ENCODE measurements at places on chromosomes 7 and 10. TPM values are rescaled to one million over a fixed set of nuclear protein-coding genes. Genes with fewer than 3 reads are reported as not detected.

GRCh38 chr10:106997721-106998120 is 166.8 kb downstream of the SORCS1 start:
- DNase-seq: no peak

DNA sequence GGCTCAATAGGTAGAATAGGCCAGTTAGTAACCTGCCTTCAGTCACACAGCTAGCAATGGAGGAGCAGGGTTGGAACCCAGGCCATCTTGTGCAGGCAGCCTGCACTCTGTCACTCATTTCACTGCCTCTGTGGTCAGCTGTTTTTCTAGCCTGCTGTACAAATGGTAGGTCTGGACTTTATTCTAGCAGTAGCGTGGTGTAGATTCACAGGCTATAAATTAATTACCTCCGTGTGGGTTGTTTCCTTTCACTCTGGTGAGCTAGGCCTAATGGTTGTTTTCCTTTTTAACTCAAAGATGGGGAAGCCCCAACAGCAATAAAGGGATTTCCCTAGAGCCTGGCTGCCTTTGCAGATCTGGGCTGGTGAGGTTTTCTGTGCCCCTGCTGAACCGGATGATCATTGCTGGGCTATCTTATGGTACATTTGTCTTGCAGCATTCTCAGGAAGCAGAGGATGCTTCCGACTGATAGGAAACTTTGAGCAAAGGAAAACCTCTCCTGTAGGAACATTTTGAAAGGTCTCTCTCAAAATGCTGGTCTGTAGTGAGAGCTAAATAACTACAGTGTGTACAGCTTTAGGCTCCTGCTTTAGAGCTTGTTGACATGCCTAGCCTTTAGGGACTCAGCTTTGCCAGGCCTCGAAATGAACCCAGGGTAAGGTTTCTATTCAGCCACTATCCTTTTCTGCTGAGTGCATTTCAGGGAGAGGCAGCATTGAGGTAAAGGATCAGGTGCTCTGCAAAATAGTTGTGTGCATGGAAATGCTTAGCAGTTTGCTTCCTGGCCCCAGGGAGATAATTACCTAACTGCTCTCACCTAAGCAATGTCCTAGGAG is 157.4 kb downstream of the ST7 start:
- DNase-seq: no peak

- DNase-seq: peak; percentile 78
Measured at GRCh38 chr10:61757525-61758397, 95.0 kb downstream of the CABCOCO1 start.

DNA sequence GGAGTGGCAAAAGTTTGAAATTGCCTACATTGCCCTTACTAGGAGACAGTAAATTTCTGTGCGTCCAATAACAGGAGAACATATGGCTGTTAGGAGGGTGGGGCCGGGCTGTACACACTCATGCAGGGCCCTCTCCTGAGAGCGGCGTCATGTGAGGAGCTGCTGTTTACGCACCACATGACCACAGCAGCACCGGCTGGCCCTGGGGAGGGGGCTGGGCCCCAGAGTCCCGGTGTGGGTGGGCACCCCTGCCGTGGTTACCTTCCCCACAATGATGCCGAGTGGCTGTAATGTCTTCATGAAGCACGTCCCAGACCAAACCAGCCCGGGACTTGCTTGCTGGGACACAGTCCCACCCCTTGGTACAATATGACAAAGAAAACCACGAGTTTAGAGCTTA is 308.7 kb downstream of the DNAJB6 start:
- no peak for DNase-seq

DNA sequence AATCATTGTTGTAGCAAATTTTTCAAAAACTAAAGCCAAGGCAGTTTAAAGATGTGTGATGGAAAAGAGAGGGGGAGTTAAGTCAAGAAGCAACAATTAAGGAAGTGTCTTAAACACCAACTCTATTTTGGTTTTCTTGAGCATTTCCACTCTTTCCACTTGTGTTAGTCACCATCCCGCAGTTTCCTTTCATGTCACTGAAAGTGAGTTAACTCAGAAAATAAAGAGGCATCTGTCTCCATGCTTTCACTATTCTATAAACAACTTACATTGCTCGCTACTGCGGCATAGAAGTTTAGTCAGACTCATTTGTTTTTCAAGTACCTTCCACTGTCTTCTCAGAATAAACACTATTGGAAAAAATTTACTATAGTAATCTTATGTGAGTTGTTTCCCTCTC is 284.9 kb upstream of the SEMA3D start:
- DNase-seq: no peak

DNA sequence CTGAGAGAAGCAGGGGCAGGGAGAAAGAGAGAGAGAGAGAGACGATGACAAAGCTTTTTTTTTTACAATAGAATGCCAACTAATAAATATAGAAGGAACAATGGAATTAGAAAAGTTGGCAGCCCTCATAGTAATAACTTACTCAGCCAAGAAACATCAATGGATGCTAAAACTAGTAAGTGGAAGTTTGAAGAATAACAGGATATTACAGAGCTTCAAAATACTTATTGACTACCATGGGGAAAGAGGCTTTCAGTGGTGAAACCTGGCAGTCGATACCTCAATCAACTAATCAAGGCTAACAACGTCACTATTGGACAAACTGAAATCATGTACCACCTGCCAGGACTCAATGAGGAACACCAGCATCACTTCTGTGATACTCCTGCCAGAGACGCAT is 100.5 kb upstream of the LRRC4 start:
- no peak for DNase-seq

- DNase-seq: no peak
Measured at GRCh38 chr10:90167174-90168064, 466.0 kb downstream of the KIF20B start.

DNA sequence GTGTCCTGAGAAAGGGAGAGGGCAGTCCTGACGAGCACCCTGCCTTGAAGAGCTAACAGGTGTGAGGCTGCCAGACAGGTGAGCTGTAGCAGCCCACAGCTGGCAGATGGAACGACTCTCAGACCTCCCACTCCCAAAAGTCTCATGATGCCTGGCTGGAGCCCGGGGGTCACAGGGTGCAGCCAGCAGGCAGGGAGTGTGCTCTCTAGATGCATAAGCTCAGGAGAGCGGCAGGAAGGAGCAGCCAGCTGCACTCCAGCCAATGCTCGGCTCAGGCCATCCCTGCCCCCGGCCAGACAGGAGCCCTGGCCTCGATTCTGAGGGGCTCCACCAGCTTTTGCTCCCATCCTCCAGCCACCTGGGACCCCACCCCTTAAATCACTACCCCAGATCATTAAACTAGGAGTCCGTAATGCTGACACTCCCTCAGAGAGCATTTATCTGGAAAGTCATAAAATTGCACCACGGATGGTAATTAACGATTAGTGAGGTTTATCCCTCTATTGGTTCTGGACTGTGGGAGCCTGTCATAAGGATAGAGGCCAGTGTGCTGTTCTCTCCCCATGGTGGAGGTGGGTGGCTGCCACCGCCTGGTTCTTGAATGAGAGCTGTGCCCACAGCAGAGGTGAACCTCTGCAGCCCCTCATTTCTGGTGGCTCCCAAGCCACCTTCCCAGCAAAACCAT is 63.5 kb upstream of the ZMIZ1 start:
- DNase-seq: no peak

DNA sequence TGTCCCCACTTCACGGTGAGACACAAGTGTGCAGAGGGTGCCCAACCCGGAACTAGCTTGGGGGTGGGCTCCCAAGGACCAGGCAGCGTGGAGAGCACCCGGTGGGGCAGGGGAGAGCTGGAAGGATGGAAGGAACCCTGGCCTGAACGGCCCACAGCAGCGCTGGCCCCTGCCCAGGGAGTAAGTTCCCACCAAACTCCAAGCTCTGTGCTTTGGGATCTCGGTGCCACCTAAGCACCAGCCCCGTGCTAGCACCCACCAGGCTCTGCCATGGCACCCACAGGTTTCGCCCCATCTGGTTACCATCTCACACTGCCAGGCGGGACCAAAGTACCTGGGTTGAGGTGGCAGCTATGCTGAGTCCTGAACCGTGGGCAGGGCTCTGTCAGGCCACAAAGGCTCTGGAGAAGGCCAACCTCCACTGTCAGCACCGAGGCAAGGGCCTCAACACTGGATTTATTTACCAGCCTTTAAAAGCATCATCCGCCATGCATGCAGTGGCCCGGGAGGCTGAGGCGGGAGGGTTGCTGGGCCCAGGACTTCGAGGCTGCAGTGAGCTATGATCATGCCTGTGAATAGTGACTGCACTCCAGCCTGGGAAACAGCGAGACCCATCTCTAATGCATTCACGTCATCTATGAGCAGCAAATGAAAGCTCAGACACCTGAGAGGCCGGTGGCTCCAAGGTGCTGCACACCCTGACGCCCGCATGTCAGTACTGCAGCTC is 16.0 kb downstream of the GPER1 start:
- DNase-seq: no peak

GRCh38 chr7:74002474-74003017 is 25.4 kb upstream of the ELN start:
- DNase-seq: peak; percentile 75

DNA sequence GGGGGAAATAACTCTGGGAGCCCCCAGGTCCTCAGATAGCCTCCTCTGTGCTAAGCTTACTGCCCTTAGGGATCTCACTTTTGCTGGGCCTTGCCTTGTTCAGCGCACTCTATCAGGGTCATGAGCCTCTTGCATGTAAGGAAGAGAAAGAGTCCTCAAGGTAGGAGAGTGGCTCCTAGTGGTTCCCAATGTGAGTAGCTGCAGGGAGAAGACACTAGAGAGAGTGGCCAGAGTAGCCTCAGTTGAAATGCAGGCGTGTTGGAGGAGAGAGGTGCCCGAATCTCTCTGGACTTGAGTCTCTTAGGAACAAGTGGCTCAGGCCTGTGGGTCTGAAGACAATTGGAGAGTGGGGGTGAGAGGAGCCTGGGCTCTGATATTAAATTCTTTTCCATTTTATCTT is 94.3 kb upstream of the SORCS3 start:
- DNase-seq: no peak

DNA sequence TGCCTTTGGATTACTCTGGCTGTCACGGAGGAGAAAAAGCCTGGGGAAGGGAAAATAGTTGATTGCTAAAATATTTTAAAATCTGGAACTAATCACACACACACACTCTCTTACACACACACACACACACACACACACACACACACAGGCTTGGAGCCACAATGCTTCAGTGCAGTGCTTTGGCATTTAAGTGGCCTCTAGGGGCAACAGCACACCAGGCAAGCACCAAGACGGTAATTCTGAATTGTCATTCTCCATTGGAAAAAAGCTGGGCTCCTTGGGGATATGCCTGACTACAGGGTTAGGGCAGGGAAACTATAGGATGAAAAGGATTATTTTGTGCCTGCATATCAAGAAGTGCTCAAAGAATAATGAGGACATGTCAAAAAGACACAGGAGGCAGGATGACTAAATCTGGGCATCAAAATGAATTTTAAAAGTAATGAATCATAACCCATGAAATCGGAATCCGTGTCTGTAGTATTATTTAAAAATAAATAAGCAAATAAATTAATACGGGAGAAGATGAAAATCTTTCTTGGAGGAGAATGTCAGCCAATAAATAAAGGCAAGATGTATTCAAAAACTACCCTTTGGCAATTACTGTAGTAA is 30.4 kb upstream of the DDC start:
- no peak for DNase-seq

- DNase-seq: peak; percentile 90
Measured at GRCh38 chr10:79054203-79055099, 14.3 kb upstream of the ZMIZ1 start.

Gene ITPRID1
- total RNA-seq: 0.91 TPM

- DNase-seq: peak; percentile 65
Measured at GRCh38 chr7:54664235-54665228, 94.5 kb downstream of the SEC61G start.

- DNase-seq: no peak
Measured at GRCh38 chr10:98433371-98433770, 13.4 kb downstream of the HPS1 start.

Gene HOXA6
- 29.6 TPM for total RNA-seq

DNA sequence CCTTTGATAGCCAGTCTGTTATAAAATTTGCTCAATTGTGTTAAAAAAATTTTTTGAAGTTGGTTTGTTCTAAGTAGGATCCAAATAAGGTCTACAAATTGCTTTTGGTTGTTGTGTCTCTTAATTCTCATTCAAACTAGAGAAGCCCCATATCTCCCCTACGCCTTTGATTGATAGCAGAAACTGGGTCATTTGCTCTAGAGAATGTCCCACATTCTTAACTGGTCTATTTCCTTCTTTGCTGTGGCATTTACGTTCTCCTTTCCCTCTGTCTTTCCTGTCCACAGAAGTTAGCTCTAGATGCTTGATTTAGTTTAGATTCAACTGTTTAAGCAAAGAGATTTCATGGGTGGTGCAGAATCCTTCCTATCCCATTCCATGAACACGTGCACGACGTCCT is 174.6 kb upstream of the SVIL start:
- DNase-seq: no peak

DNA sequence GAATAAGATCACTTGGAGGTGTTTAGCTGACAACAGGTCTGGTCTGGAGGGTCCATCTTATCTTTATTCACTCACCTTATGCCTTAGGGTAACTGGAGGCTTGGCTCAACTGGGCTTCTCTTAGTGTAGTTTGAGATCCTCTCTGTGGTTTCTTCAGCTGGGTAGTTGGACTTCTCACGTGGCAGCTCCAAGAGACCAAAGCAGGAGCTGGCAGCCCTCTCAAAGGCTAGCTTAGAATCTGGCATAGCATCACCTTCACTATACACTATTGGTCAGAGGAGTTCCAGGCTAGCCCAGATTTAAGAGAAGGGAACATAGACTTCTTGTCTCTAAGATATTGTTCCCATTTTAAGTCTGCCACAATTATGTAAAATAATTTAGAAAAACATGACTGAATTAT is 16.4 kb downstream of the ADK start:
- DNase-seq: no peak

DNA sequence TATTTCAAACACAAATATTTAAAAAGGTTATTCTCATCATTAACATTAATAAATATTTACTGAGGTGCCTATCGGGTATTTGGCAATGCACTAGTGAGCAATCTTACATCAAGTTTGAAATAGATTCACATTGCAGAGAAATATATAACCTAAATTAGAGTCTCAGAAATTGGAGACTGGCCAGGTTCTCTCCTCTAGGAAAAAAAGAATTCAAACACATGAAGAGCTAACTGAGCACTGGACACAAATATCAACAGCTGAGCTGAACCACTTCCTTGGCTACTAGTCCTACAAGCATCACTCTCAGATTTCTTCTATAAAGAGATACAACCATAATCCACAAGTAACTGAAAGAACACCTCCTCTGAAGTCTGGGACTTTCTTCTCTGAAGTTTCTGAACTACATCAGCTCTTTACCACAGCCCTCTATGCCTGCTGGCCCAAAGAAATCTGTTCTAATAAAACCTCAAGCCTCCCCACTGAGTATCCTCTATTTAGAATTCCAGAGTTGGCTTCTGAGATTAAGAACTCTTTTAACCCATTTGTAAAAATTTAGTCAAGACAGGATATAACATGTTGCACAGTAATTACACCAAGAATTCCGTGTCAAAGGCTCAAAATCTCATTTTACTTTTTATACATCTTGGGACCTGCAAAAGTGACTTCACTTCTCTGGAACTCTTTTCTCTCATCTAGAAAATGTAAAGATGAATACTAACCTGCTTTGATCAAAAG is 45.2 kb downstream of the MTERF1 start:
- no peak for DNase-seq

Gene GPR22
- total RNA-seq: 0.13 TPM

Gene PI4K2A
- total RNA-seq: 11.0 TPM

- DNase-seq: no peak
Measured at GRCh38 chr7:73341877-73342276, 13.9 kb downstream of the FKBP6 start.

Measured in colonic mucosa (tissue), 4 donors.